Right renal cortex interstitium (tissue), 3 donors: ENCODE measurements at places on chromosomes 7 and 10. TPM values are rescaled to one million over a fixed set of nuclear protein-coding genes. Genes with fewer than 3 reads are reported as not detected.

GRCh38 chr10:44462338-44462914 lies 77.5 kb upstream of the CXCL12 start:
- no peak for DNase-seq

GRCh38 chr10:124612611-124613498 lies 131.3 kb downstream of the FAM53B start:
- DNase-seq, result no peak

DNA sequence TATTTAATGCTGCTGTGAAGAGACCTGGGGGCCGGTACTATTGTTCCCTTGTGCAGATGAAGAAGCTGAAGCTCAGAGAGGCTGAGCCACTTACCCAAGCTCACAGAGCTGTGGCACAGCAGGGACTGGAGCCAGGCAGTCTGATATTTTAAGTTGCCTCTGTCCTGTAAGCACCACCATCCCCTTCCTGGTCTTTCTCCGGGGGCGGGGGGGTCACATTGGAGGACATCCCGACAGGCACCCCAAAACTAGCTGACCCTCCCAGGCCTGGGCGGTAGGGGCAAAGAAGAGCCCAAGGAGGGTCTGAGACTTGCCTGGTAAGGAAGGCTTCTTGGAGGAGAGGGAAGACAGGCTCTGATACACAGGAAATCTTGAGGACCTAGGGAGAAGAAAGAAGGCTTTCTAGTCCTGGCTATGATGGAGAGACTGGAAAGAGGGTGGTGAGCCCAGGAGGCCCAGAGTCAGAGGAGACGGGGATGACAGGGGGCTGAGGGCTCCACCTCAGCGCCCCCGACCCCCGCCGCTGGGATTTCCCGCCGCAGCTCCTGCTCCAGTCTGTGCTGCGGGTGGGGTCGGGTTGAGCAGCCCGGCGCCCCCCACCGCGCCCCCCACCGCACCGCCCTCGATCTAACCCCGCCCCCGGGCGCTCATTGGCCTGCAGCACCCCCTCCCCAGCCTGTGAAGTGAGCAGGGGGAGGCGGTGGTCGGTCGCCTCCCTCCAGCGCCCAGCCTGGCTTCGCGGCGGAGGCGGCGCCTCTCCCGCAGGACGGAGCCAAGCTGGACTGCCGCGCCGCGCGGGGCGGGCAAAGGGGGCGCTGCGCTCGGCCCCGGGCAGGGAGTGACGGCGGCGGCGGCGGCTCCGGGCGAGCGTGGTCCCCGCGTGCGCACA lies at the start of gene ADCYAP1R1:
Gene ADCYAP1R1, plus strand, starts transcription at position 711 of the 889 bp plus-strand sequence. CDS start 10,957 bp downstream, outside the sequence.
- peak; percentile 25 for DNase-seq

DNA sequence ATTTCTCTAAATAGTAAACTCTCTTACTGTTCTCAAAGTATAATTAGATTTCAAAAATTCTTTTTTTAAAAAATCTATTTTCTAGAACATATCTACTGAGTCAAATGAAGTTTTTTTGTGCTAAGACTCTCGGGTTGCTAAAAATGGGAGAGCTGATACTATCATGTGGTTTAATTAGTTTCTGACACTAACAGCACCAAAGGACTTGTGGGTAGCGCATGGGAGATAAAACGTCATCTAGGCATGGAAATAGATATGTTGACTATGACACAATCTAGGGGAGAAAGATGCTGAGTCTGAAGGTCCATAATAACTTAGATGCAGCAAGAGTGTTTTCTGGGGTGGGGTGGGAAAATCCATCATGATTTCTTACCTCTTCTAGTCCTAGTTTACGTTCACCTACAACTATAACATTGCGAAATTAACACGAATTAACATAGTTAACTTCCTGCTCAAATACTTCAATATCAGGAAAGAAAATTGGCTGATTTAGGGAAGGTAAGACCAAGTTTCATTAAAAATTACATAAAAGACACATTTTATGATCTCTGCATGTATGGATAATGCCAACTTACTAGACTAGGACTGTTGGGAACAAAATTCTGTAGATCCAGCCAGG lies 14.3 kb upstream of the ARMC3 start:
- DNase-seq, result no peak

- no peak for DNase-seq
Measured at GRCh38 chr10:11951695-11952094, 90.9 kb downstream of the UPF2 start.

DNA sequence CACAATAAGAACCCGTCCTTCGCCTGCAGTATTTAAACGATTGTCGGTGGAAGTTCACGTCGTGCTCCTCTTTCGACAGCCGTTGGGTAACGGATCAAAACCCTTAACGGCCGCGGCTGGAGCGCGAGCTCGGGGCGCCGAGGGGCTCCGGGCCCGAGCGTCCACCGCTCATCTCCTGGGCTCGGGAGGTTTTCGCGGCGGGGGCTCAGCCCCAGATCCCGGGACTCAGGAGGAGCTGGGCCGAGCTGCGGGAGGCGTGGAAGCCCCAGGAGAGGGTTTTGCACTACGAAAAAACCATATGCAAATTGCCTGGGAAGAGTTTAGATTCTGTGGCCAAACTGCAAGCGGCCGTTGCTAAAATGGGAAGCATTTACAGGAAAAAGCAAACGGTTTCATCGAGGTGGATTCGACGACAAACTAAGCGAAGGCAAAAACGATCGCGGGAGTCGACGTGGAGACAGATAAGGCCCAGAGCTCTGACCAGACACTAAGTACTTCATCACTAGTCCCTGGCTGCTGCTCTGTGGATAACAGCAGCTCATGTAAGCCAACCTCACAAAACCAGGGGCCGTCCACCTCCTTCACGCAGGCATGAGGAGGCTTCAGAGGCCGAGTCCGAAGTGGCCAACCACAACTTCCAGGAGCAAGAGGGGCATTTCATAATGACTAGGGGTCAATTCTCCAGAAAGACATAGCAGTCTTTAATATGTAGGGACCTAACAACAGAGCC lies 129.7 kb downstream of the MARCHF5 start:
- DNase-seq, result no peak

GRCh38 chr10:121919666-121920065 lies 8.2 kb downstream of the ATE1 start:
- DNase-seq, result no peak

GRCh38 chr7:105531792-105532671 lies at the start of gene RINT1:
Gene RINT1, plus strand, starts transcription at chr7:105532201. Its CDS starts 115 bp downstream, at chr7:105532316.
- DNase-seq, result peak; percentile 84

DNA sequence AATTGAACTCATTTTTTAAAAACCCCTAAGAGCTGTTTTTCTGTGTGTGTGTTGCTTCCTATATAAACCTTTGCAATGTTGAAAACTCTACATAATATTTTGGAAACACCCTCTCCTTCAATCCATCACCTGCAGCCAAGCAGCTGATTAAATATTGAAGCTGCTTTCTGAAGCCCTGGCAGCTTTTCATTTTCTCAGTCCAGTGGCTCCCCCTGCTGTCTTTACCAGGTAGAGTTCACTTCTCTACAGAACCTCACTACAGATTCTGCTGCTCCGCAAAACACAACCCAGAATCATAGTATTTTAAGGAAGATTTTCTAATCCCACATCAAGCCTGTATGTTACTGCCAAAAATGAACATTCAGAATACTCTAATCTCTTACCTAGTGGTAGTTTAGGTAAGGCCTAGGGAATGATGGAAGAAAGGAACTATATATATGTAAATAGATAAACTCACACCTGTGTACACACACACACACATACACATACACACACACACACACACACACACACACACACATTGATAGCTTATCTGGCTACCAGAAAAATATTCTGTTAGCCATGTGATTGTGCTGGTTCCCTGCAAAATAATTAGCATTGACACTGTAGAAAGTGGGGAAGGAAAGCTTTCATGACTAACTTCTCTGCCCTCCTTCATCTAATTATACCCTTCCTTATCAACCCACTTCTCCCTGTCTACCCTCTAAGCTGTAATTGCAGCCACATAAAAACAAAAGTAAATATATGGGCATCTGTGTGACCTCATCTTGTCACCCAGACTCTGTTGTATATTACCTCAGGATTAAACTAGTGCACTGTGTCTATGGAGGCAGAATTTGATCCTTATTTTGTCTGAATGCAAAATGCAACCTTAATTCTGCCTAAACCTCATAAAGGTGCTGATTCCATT lies 229.5 kb upstream of the FZD1 start:
- DNase-seq, result no peak

- no peak for DNase-seq
Measured at GRCh38 chr7:121331048-121331447, 2.2 kb downstream of the WNT16 start.

GRCh38 chr10:123156078-123156477 lies 1.9 kb downstream of the BUB3 start:
- no peak for DNase-seq

DNA sequence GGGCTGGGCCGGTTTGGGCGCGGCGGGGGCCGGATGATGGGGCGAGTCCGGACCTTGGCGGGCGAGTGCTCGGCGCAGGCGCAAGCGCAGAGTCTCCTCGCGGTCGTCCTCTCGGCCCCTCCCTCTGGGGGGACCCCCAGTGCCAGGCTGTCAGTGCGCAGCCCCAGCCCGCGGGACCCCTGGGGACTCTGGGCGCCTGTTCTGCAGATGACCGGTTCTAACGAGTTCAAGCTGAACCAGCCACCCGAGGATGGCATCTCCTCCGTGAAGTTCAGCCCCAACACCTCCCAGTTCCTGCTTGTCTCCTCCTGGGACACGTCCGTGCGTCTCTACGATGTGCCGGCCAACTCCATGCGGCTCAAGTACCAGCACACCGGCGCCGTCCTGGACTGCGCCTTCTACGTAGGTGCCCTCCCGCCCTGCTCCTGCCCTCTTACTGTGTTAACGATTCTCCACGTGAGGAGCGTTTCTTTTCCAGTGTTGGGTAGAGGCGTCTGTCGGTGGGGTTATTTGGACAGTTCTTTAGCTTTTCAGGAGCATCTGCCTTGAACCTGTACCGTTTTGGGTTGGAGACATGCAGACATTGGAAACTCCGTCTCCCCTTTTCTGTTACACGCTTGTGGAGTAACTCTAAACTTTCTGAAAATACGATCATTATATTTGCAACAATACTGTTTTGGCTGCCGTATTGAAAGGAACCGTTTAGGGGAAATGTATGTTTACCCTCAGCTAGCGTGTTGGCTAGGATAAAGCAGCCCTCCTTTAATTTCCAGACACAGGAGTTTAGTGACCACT lies 706 bp downstream of the BUB3 start:
- no peak for DNase-seq

- DNase-seq, result peak; percentile 46
Measured at GRCh38 chr10:112137154-112137987, 46.2 kb downstream of the GPAM start.

Gene FAM25G
- not detected for polyA plus RNA-seq

Gene PKD2L1
- polyA plus RNA-seq, result 0.23 TPM

Gene GRM3
- 0.07 TPM for polyA plus RNA-seq

Gene CD36
- polyA plus RNA-seq, result 34.3 TPM

Gene SFRP4
- polyA plus RNA-seq, result 1.1 TPM
